ENCODE measurements at places on chromosomes 7 and 10.

DNA sequence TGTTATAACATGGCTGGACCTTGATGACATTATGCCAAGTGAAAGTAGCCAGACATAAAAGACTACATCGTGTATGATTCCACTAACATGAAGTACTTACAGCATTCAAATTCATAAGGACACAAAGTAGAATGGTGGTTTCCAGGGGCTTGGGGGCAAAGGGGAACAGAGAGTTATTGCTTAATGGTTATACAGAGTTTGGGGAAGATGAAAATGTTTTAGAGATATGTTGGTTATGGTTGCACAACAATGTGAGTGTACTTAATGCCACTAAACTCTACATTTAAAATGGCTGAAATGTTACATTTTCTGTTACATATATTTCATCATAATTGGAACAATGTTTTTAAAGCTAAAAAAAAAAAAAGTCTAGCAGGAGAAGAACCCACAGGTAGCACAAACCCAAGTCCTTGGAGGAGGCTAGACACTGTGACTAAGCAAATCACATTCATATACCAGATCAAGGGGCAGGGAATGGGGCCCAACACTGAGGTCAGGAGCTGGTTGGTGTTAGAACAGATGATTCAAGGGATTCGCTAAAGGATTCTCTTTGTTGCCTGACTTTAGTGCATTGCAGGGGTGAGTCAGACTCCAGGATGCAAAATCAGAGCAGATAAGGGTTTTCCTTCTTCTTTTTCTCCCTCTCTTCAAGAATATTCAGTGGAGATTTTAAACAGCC, 25.1 kb upstream of the AOAH start:
- DNase-seq, result no peak

GRCh38 chr10:47050618-47051455, 139.6 kb downstream of the PTPN20 start:
- peak; percentile 42 for DNase-seq

GRCh38 chr7:121752706-121753105, 120.3 kb upstream of the PTPRZ1 start:
- peak; percentile 2 for DNase-seq

DNA sequence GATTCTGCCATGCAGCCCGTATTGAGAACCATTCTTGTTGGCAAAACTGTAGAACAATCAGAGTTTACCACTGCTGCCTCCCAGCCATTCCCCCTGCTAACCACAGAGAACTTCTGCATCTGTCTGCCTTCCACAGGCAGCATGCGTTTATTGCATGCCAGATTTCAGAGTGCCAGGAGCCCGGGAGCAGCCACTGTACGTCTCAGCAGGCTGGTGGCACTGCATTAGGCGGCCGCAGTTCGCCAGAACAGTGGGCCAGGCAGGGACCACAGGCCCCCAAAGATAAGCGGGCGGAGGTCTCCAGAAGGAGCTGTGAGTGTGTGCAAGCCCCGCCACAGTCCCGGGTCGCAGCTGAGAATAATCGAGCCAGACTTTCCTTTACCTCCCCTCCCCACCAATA, 31.8 kb downstream of the ZNF467 start:
- no peak for DNase-seq

DNA sequence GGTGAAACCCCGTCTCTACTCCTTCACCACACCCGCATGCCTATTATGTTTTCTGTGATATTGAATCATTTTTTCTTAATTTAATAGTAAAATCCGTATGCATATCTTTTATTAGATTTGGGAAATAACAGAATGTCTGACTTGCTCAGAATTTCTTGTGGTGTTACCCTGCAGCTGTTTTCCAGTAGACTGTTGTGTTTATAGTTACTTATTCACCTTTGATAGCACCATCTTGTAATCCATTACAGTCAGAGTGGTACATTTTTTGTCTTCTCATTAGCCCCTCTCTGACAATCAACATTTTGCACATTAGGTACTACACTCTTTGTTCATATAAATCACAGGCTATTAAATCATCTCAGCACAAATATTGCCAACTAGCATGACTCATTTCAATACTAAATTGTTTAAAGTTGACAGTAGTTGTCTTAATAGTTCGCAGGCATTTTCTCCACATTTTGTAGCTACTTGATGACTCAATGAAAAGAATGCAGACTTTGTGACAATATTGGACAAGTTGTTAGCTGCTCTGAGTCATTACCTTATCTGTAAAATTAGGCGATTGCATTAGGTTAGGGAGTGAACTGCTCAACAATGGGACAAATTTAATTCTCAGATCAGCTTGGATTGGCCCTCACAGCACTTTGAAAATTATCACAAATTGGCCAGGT, 17.8 kb upstream of the SLC16A12 start:
- no peak for DNase-seq

- DNase-seq, result no peak
Observed at GRCh38 chr7:39413636-39414223, 152.5 kb upstream of the YAE1 start.

DNA sequence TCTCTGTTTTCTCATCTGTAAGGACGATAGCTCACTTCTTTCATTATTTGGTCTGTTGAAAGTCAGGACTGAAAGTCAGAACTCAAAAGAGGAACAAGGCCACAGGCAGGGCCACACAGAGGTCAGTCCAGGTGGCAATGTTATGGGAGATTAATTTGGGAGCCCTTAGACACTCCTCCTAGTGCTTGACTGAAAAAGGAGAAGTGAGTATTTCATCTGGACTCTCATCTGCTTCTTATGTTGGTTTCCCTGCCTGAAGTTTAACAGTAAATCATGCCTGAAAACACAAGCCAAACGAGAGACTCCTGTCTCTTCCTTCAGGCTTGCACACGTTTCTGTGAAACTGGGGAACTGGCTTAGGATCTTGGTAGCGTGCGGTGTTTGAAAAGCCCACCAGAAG, 248.5 kb downstream of the BUB3 start:
- no peak for DNase-seq

- no peak for DNase-seq
Observed at GRCh38 chr7:95545673-95546072, 50.6 kb downstream of the PDK4 start.

GRCh38 chr10:1627945-1628344, 109.4 kb downstream of the ADARB2 start:
- no peak for DNase-seq

DNA sequence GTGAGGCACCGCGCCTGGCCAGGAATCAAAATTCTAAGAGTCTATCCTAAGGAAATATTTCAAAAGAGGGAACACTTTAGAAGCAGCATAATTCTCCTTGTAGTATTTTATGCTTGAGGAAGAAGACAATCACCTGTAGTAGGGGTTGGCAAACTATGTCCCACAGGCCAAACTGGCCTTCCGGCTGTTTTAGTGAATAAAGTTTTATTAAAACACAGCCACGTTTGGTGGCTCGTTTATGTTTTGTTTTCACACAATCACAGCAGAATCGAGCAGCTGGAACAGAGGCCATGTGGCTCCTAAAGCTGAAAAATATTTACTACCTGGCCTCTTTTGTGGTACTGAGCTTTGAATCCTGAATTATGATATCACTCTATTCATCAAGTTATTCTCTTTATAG, 131.7 kb upstream of the TNS3 start:
- no peak for DNase-seq

- peak; percentile 46 for DNase-seq
Observed at GRCh38 chr10:131090761-131091661, 220.5 kb downstream of the TCERG1L start.

DNA sequence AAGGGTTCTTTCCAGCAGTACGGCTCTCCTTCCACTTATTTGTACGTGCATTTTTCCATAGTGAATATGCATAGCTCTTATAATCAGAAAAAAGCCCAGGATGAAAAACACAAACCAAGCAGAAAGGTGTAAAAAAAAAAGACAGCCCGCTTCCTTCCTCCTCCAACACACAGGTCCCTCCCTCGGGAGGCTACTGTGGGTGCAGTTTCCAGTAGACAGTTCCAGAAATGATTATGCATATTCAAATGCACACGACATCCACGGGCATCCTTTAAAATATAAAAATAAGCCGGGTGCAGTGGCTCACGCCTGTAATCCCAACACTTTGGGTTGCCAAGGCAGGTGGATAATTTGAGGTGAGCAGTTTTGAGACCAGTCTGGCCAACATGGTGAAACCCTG, 59.9 kb downstream of the TNRC18 start:
- DNase-seq, result no peak

GRCh38 chr7:142792129-142792528, 21.4 kb downstream of the PRSS2 start:
- no peak for DNase-seq

GRCh38 chr10:131874991-131875451, 25.8 kb upstream of the PPP2R2D start:
- peak; percentile 93 for DNase-seq

- no peak for DNase-seq
Observed at GRCh38 chr10:103769176-103769575, 86.2 kb downstream of the SH3PXD2A start.

GRCh38 chr7:11612737-11613136, 219.3 kb downstream of the THSD7A start:
- DNase-seq, result no peak

DNA sequence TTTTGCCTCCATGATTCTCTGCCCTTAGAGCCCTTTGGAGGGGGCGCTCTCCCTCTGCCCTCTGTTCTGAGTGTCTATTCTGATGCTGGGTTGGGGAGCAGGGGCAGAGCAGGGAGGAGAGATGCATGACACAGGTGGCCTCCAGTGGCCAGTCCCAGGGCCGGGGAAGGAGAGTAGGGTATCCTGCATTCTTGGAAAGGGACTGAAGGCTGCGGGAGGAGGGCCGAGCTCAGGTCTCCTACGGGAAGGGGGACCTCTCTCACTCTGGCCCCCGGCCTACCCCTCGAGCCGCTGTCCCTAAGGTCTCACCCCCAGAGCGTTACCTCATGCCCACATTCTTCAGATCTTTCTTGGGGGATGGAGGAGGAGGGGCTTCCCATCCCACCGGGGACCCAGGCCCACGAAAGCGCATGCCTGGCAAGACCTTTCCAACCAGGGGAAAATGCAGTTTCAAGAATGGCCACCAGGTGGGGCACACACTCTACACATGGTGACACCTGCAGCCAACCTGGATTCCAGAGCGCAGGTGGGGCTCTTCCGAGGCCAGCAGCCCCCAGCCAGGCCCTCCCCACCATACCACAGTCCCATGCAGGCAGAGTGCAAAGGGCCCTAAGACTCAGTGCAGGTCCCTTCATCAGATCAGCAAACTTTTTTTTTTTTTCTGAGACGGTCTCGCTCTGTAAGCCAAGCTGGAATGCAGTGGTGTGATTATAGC, 86.4 kb downstream of the MYL10 start:
- peak; percentile 84 for DNase-seq

DNA sequence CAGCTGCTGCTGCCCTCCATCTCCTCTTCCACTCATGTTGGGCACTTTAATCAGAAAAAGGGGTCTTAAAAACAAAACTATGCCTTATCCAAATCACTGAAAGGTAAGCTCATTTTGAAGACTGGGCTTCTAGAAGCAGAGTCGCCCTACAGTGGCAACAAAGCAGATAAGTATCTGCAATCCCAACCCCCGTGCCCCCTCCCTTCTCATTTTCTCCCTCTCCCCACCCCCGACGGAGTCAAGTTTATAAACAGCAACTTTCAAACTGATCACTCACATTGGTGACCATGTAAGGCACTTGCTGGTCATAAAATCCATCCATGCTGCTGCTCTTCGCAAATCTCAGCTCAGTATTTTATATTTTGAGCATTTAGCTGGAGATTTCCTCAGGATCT, 738 bp downstream of the ETV1 start:
- DNase-seq, result peak; percentile 49

DNA sequence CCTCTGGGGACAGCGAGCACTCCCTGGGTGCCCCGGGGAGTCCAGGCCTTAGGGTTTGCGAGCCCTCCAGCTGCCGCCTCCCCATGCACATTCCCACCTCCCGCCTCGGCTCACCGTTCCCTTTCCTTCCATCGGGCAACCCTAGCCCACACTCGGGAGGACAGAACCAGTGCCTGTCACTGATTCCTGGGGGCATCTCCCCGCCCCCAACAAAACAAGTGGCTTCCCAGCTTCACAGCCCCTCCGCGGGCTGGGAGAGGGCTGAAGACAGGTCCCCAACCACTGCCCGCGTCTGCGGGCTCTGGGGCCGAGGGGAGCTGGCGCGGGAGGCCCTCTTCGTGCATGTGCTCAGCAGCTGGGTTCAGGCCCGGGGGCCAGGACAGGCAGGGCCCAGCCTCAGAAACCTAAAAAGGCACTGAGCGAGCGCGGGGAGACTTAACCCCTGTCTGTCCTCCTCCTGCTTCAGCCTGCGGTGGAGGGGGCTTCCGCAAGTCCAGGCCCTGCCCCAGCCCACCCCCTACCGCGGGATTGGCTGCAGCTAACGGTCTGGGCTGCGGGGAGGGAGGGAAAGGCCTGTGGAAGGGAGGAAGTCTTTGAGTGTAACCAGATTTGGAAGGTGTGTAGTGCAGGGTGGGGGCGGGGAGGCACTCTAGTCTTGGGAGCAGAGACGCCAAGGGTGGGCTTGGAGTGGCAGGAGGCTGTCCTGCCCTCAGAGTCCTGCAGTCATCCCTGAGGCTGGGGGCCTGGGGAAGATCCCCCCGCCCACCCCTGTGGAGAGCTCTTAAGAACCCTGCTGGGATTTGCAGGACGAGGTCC, 1.2 kb downstream of the FLNC start:
- DNase-seq, result peak; percentile 90

GRCh38 chr10:88138319-88138848, 275.0 kb downstream of the PTEN start:
- no peak for DNase-seq

GRCh38 chr10:65861249-65861648, 1064.6 kb upstream of the LRRTM3 start:
- DNase-seq, result peak; percentile 1

- DNase-seq, result no peak
Observed at GRCh38 chr7:12803542-12803941, 116.1 kb downstream of the ARL4A start.

DNA sequence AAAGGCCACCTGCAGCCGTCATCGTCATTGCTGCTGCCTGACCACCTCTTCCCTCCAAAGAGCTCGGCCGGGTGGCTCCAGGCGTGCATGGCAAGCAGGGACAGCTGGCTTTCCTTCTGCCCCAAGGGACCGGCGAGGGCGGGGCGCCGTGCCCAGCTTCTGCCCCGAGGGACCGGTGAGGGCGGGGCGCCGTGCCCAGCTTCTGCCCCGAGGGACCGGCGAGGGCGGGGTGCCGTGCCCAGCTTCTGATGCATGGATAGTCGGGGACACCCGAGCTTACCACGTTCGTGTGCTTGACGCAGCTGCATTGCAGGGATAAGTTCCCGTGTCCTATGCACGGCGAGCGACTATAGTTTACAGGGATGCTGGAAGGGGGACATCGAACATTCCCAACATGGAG, 27.0 kb downstream of the CFAP46 start:
- no peak for DNase-seq

DNA sequence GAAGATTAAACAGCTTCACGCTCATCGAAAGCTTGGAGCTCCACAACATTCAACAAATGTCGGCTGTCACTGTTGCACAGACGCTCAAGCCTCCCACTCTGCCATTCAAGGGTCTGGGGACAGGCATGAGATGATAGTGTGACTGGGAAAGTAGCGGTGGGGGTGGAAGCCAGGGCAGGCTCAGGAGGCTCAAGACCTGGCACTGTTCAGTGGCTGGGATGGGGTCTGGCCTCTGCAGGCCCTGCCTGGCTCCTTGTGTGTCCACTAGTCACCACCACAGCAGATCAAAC, 13.5 kb upstream of the GTPBP4 start:
- no peak for DNase-seq
